ENCODE measurements at places on chromosomes 7 and 10.

GRCh38 chr10:129765664-129766550 lies 198.2 kb downstream of the EBF3 start:
- DNase-seq = no peak

GRCh38 chr7:120785095-120785494 lies 72.8 kb downstream of the TSPAN12 start:
- no peak for DNase-seq

DNA sequence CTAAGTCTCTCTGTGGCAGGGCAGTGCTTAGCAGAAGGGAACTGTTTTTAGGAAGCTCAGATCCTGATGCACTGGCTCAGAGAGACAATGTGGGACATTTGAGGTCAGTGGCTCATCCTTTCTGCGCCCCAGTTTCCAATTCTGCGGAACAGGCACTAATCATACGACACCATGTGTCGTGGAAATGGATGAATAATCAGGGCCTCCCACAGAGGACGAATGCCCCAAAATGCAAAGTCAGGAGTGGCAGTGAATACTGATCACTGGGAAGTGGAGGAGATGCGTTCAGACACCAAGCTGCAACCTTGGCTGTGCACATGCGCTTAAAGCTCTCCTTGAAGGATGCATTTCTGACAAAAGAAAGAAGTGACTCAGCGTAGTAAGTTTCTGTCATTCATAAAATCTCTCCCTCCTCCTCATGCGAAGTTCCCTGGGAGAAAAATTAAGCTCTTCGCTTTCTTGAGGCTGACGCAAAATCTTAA lies 21.9 kb upstream of the ECHDC3 start:
- DNase-seq = no peak

- no peak for DNase-seq
Measured at GRCh38 chr7:45689797-45690761, 115.9 kb downstream of the ADCY1 start.

DNA sequence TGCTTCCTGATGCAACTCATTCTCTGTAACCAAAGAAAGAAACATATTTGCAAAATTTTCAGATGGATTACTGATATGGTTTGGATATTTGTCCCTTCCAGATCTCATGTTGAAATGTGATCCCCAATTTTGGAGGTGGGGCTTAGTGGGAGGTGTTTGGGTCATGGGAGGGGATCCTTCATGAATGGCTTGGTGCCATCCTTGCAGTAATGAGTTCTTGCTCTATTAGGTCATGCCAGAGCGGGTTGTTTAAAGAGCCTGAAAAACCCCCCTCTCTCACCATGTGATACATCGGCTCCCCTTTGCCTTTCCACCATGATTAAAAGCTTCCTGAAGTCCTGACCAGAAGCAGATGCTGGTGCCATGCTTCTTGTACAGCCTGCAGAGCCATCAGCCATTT lies 43.8 kb upstream of the PRKG1 start:
- peak; percentile 31 for DNase-seq

DNA sequence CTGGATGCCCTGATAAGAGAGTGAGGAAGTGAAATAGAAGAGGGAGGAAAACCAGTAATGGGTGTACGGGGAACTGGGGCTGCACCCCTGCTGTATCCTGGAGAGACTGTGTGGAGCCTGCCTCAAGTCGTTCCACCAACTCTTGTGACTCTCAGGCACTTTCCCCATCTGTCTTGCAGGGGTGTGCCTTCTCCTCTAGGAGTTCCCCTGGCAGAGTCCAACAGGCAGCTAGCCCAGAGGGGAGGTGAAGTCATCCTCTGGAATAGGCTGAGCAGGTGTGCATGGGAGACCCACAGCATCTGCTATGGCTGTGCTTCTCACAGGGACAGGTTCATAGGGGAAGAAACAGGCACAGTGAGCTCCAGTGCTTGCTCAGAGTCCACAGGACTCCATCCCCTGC lies 46.8 kb downstream of the WIPF3 start:
- no peak for DNase-seq

DNA sequence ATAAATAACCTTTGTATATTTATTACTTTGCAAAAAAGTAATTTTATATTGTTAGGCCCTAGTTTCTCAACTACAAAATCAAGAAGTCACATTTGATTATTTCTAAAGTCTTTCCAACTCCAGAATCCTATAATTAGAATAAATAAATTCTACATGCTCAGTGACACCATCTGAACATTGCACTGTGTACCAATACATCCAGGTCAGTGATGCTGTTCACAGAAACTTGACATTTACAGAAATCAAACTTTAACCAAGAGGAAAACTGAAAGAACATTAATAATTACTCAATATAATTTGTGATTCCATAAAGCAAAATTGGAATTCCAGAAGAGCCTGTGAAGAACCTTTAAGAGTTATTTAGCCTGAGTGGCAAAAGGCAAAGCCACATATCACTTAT lies 104.0 kb upstream of the FAM133B start:
- DNase-seq = no peak

DNA sequence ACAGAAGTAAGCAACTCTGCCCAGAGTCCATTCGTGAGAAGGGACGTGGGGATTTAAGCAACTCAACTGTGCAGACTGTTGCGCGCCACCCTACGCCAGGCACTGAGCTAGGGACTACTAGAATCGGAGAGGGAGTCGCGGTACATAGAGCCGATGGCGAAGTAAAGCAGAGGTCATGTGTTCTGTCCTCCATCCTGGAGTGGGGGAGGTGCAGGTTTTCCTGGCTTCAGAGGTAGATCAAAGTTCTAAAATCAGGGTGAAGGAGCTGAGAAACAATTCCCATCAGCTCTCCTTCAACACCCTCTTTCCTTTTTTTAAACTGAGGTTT lies 23.2 kb downstream of the SLC35G1 start:
- DNase-seq = no peak

DNA sequence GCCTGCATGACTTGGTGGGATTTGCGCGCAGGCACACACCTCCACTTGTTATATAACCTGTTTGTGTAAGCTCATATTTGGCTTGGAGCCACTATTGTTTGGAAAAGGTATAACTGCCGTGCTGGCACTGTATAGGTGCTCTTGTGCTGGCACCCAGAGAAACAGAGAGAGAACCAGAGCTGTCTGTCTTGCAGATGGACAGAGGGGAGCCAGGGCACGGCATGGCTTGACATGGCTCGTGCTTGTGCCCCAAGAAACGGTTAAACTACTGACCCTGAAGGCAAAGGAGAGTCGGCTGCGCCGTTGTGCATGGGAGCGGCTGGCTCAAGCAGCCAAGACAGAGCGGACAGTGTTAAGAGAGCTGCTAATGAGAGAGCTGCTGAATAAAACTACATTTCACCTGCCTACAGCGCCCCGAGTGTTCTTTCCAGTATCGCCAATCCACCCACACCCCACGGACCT lies 23.2 kb downstream of the RAPGEF5 start:
- no peak for DNase-seq

- peak; percentile 67 for DNase-seq
Measured at GRCh38 chr7:39099146-39099545, 121.4 kb downstream of the POU6F2 start.

- peak; percentile 37 for DNase-seq
Measured at GRCh38 chr10:23358357-23358756, 13.8 kb upstream of the C10orf67 start.

GRCh38 chr10:62456611-62457101 lies 82.5 kb downstream of the ZNF365 start:
- peak; percentile 35 for DNase-seq

- DNase-seq = no peak
Measured at GRCh38 chr10:88181902-88182600, 318.6 kb downstream of the PTEN start.

DNA sequence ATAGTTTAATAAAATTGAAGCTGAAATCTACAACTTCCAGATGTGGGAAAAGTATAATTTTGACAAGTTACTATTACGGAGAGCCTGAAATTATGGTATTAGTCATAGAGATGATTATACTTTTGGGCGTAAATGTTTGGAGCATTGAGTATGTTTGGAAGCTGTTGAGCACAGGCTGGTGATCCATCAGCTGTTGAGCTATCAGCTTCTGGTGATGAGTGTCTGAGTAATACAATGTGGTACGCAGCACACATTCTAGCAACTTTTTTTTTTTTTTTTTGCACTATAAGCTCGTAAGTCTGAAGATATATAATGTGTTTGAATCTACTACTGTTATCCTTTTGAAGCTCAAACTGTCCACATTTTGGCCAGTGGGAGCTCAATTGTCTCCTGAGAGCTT lies 123.4 kb downstream of the ATE1 start:
- DNase-seq = peak; percentile 90

DNA sequence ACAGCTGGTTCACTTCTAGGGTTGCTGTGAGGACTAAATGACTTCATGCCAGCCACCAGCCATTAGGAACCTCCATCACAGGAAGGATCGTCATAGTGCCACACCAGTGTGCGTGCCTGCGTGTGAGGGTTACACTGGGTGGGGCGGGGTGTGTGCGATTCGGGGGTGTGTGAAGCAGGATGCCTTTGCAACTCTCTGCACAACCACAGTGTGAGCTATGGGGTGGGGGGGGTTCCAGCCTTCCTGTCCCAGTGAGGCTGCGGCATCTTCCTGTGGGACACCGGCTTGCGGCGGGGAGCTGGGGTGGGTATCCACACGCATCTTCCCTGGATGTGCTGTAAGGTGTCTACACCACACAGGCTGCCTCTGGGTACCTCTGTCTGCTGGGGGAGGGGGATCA lies 6.9 kb upstream of the ELFN1 start:
- no peak for DNase-seq

DNA sequence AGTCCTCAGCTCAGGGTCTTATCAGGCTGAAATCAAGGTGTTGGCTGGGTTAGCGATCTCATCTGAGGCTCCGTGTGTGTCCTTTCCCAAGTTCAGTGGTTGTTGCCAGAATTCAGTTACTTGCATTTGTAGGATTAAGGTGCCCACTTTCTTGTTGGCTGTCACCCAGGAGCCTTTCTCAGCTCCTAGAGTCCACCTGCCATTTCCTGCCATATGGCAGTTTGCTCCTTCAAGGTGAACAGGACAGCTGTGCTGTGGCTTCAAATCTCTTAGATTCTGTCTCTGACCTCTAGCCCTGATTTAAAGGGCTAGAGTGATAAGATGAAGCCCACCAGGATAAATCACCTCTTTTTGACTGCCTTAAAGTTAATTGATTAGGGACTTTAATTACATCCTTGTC lies 1.0 kb upstream of the HIF1AN start:
- DNase-seq = no peak

DNA sequence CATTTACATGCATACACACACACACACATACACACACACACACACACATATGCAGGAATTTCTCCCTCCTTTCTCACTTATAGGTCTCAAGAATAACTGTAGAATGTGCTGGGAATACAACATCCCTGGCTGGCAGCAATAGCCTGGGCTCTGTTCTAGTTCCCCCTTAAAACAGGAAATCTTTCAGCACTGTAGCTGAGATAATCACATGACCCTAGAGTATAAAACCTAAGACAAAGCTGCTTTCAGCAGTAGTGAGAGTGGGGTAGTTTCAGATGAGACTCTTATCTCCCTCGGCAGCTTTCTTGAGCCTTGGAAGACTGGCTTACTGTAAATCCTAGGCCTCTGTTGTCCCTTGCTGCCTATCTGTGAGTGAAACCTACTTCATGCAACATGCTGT lies 137.4 kb upstream of the AKR1E2 start:
- DNase-seq = no peak

GRCh38 chr10:3126741-3127346 lies 45.7 kb downstream of the PITRM1 start:
- DNase-seq = no peak

DNA sequence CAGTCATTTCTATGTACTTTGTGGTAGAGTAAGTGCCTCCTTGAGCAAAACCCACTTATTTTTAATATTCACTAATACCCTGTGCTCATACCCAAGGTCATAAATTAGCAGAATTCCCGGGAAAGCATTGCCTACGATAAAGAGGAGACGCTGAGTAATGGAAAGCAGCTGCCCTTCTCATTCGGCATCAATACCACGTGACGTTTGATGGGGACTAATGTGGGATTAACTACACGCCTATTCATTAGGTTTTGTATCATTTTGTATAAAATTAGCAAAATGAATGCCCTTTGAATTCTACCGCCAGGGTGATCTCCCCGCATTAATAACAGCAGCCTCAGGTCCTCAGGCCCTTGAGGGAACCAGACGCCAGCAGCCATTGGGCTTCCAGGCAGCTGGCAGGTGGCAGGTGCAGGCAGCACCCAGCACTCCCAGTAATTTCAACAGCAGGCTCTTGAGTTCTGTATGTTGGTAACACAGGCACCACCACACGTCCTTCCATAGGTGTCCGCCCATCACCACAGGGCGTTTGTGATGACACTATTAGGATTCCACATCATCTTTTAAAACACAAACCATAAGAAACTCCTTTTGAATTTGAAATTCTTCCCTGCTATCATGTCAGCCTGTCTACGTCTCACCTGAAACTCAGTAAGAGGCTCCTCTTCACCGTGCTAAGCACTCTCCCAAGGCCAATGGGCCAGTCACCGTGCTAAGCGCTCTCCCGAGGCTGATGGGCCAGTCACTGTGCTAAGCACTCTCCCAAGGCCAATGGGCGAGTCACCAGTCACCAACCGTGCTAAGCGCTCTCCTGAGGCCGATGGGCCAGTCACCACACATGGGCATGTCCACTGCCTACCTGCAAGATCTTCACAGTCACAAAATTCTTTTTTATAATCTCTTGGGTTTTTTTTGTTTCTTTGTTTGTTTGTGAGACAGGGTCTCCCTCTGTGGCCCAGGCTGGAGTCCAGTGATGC lies 509.4 kb downstream of the PTPRN2 start:
- no peak for DNase-seq

- DNase-seq = peak; percentile 44
Measured at GRCh38 chr7:26202019-26202990, 760 bp downstream of the CBX3 start.

DNA sequence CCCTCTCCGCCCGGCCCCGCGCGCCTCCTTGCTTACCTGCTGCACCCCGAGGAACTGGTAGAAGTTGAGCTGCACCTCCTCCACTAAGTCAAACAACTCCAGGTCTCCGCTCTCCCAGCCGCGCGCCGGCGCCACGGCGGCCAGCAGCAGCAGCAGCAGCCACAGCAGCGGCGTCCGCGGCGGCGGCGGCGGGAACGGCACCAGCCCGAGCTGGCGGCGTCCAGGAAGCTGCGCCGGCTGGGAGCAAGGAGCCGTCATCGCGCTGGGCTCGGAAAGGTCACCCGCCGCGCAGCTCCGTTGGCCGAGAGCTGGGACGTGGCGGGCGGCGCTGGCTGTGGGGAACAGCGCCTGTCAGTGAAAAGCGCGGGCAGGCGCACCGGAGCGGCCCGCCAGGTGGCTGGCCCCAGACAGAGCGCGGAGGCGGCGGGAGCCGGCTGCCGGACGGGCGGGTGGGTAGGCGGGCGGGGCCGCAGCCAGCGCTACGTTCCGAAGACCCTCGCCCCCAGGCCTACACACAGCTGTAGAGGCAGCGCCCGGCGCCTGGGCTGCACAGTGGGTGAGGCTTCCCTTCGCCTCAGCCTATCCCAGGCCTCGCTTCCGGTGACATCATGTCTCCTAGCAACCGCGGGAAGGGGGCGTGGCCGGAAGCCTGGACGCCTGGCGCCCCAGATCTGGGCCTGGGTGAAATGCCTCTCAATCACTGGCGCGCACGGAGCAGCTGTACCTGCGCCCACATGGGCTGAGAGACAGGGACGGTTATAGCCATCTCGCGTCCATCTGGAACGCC lies at the start of gene DNAJC1:
Gene DNAJC1, minus strand, starts transcription at position 554 of the 787 bp plus-strand sequence. Its CDS starts 296 bp downstream, at position 258.
- DNase-seq = peak; percentile 95

GRCh38 chr10:78542141-78542489 lies 508.5 kb downstream of the RPS24 start:
- no peak for DNase-seq

- DNase-seq = no peak
Measured at GRCh38 chr7:124497176-124497575, 268.4 kb downstream of the GPR37 start.

- DNase-seq = no peak
Measured at GRCh38 chr10:57017356-57018037, 656.4 kb upstream of the ZWINT start.

Data from fibroblast of skin of scalp (primary cell).